ENCODE measurements at places on chromosomes 2 and 18.

GRCh38 chr2:130936451-130936850 is 99.7 kb downstream of the ARHGEF4 start:
- no peak for DNase-seq

GRCh38 chr18:3798032-3798431 is 348.1 kb downstream of the TGIF1 start:
- DNase-seq: no peak

GRCh38 chr2:137467246-137467862 is 496.9 kb upstream of the HNMT start:
- DNase-seq: no peak

DNA sequence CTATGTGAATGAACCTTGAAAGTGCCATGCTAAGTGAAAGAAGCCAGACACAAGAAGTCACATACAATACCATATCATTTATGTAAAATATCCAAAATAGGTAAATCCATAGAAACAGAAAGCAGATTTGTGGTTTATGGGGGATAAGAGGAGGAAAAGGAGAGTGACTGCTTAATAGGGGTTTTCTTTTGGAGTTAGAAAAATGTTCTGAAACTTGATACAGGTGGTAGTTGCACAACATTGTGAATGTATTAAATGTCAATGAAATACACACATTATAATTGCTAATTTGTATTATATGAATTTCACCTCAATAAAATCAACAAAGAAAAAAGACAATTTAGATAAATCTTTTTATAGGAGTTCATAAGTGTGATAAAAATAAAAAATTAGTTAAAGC is 37.1 kb downstream of the MEMO1 start:
- no peak for DNase-seq

GRCh38 chr2:197285361-197285760 is 25.2 kb downstream of the ANKRD44 start:
- DNase-seq: no peak

- no peak for DNase-seq
Measured at GRCh38 chr18:45213040-45213333, 402.3 kb upstream of the SLC14A2 start.

DNA sequence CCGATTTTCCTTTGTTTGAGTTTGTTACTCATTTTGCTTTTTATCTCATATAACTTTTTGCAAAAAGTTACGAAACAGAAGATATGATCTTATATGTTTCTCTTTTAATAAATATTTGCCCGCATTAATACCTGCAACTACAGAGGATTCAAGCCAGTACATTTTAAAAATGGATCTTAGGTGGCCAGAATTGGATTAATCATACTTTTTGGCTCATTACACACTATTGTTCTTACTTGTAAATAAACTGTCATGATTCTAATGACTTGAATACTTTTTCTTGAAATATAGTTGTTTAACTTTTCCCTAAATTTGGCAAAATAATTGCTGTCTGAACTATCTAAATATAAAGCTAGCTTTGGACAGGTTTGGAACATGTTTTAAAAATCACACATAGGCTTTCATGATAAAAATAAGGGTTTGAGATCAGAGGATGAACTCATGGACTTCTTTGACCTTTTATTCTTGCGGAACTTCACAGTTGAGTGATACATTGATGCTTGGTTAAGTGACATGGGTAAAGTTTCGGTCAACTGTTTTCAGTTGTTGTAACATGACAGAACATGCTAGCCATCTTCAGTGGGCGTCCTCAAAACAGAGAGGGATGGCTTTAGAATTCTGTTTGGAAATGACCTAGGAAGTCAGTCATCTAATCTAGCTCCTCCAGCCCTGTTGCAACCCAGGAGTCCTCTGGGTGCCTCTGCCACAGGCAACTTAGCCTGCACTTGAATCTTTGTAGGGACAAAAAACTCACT is 44.5 kb downstream of the LTBP1 start:
- no peak for DNase-seq

DNA sequence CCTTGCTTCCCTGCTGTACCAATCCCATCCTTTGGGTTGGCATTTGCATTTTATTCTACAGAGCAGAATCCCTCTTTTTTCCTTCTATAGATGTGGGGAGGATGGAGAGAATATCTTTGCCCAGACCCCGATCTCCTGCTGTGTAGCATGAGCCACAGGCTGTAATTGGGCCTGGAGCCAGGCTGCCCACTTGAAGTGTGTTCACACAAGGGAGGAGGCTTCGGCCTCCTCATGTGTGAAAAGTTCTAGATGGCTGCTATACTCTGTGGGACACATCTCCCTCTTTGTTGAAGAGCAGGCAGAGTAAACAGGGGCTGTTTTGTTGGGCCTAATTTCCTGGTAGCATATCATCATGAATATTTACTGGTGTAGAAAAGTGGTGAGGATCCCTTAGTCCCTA is 126.3 kb downstream of the XRCC5 start:
- DNase-seq: no peak

- DNase-seq: no peak
Measured at GRCh38 chr18:2907550-2908135, 60.8 kb downstream of the EMILIN2 start.

GRCh38 chr18:29488617-29489016 is 1311.7 kb upstream of the CDH2 start:
- DNase-seq: no peak

- DNase-seq: no peak
Measured at GRCh38 chr2:8885449-8886201, 48.2 kb upstream of the KIDINS220 start.

DNA sequence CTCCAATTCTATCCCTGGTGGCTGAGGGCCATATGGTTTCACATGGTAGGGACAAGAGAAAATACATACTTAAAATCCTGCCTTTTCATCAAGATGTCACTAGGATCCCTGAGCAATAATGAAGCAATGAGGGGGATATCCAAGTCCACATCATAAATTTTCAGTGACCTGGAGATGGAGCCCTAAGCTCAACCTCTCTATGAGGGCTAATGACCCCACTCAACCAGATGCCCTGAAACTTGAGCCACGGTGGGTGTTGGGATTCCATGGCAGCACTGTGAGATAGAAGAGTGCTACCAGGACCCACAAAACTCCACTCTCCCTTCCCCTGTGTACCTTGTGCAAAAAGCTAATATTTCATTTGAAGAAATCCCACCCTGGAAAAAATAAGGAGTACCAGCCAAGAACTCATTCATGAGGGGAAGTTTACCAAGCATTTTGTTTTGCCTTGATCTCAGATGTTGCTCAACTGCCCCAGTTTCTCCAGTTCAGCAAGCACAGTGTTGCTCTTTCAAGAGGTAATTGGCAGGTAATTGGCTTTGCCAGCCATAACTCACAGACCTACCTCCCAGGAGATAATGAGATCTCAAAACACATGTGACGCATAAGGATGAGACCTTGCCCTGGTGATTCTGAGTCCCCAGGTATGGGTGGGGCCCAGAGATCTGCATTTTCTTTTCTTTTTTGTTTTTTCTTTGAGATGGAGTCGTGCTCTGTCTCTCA is 51.0 kb upstream of the TTC39C start:
- DNase-seq: no peak

DNA sequence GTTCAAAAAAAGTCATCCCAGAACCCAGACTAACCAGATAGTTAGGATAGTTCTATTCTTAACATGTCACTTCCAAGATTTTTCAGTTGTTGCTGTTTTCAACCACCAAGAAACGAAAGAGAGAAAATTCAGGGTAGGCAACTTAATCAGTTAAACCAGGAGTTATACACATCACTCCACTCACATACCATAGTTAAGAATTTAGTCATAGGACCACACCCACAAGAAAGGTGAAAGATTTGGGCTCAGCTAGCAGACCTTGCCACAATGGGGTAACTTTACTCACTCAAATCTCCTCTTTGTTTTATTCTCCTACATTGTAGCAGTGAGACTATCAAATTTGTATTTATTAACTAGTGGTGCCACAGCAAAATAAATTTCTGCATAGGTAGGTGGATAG is 473.6 kb downstream of the NUP35 start:
- DNase-seq: no peak

DNA sequence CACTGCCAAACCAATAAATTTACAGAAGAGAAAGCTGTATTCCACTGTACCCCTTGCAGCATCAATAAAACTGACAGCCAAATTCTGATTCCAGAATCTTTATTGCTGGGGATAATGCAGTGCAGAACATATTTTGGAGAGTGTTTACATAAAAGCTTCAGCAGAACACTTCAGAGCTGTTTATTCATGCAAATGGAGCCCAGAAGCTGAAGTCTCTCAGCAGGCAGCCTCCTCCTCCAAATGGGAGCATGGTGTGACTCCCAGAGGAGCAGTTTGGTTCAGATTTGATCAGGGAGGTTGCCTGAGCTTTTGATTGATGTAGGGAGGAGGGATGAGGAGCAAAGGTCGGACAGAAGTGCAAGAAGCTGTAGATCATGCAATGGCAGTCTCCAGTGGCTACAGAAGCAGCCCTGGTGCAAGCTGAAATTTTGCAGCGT is 22.4 kb downstream of the LHCGR start:
- DNase-seq: no peak

- no peak for DNase-seq
Measured at GRCh38 chr18:50298443-50299284, 11.2 kb upstream of the CXXC1 start.

GRCh38 chr2:41605914-41606313 is 441.9 kb upstream of the PKDCC start:
- no peak for DNase-seq

DNA sequence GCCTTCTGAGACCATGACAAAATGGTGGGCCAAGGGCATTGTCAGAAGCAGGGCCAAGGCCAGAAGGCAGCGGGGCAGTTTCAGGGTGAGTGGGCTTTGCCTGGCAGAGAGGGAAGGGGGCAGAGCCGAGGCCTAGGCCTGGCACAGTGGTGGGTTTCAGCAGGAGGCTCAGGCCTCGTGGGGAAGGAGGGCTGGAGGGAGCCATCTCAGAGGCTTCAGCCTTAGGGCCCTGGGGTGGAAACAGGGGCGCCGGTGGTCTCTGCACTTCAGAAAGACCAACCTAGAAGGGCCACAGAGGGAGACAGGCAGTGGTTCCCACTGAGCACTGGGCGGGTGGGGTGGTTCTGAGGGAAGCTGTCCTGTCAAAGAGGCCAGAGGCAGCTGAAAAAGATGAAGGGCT is 58.0 kb upstream of the SMAD7 start:
- no peak for DNase-seq

GRCh38 chr2:223117533-223117932 is 65.5 kb downstream of the KCNE4 start:
- DNase-seq: no peak

- DNase-seq: no peak
Measured at GRCh38 chr2:70202236-70202806, 11.5 kb upstream of the C2orf42 start.

- no peak for DNase-seq
Measured at GRCh38 chr2:168216351-168217005, 30.9 kb downstream of the STK39 start.

GRCh38 chr18:79962311-79962710 is 2.1 kb upstream of the HSBP1L1 start:
- DNase-seq: no peak

DNA sequence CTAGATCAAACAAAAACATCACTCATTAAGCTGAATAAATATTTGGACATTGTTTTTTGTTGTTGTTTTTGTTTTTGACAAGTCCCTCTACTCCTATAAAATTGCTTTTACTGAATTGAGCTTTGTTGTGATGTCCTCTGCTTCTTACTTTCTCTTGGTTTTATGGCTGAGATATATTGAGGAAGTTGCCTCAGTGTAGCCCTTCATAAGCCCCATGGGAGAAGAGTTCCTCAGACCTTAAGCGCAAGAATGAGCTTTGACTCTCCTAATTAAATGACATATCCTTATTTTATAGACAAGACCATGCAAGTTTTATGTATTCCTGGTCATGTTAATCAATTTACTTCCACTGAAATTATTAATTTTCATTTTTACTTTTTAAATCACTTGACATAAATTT is 54.9 kb downstream of the CERKL start:
- DNase-seq: no peak

DNA sequence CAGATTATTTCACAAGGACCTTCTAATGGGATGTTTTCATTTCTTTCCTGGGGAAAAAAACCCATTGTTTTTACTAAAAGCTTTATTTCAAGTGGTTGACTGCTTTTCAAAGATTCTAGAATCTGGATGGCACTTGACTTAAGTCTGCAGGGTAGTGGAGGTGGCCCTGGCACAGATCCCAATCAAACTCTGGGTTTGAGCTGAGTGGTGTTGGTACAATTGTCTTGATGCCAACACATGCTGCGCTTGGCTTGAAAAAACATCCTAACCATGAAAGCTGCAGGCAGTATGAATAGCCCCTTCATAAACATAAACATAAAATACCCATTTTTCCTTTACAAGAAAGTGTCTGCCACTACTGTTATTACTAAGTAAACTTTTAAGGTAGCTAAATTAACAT is 3.6 kb downstream of the PAPOLG start:
- DNase-seq: no peak

GRCh38 chr2:890791-891190 is 59.9 kb upstream of the SNTG2 start:
- no peak for DNase-seq

- no peak for DNase-seq
Measured at GRCh38 chr2:191797500-191797899, 49.4 kb downstream of the CAVIN2 start.

DNA sequence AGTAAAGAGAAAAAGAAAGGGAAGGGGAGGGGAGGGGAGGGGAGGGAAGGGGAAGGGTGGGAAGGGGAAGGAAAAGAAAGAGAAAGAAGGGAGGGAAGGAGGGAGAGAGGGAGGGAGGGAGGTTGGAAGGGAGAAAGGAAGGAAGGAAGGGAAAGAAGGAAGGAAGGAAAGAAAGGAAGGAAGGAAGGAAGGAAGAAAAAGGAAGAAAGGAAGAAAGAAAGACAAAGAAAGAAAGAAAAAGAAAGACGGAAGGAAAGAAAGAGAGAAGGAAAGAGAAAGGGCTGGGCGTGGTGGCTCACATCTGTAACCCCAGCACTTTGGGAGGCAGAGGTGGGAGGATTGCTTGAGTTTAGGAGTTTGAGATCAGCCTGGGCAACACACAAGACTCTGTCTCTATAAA is 24.6 kb upstream of the CCNYL1 start:
- no peak for DNase-seq
